ENCODE measurements at places on chromosomes 1 and 21.

DNA sequence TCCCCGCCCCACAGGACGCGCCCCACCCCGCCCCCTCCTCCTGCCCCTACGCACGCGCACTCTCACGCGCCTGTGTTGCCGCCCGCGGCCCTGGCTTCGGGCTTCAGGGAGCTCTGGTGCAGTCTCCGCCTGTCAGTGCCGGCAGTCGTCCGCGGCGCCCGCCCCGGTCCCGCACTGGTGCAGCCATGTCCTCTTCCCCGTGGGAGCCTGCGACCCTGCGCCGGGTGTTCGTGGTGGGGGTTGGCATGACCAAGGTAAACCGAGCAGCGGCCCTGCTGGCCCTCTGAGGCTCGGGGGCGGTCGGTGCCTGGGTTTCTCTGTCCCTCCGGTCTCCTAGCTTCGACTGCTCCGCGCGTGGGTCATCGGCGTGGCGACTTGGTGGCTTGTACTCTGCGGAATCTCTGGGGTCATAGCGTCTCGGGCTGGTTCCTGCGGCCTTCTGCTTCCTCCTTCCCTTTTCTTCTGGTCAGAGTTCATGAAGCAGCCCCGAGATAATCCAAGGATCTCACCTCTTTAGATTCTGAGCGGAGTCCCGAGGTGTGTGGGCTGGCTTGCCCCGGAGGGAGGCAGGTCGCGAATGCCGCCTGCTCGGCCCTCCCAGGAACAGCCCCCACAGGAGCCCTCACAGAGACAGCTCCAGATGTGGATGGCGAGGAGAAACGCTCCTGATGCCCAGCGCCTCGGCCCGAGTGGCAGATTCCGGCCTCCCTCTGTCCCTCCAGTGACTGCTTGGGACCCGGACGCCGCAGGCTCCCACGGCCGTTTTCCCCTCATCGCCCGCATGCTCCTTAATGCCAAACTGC, at the start of gene SCP2:
TSS of gene SCP2 (plus strand) at position 65 of the 803 bp plus-strand sequence. CDS start at position 186, 121 bp downstream.
- DNase-seq = peak; percentile 69

- DNase-seq = no peak
Observed at GRCh38 chr1:87204921-87205320, 123.8 kb upstream of the LMO4 start.

DNA sequence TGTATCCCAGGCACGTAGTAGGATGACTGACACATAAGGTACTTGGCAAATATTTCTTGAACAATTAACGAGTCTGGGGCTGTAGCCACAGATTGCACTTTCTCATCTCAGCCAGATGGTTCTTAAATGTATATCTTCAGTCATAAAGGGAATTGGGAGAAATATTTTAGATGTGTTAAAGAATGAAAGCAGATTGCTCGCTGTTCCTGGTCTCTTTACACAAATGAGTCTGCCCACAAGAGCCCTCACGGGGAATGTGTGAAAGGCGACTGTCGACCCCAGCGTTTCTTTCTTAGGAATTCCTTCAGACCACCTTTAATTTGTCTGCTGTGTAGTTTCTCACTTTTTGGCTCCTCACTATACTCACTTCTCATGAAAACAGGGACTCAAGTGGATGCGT, 725 bp downstream of the MT1HL1 start:
- no peak for DNase-seq

DNA sequence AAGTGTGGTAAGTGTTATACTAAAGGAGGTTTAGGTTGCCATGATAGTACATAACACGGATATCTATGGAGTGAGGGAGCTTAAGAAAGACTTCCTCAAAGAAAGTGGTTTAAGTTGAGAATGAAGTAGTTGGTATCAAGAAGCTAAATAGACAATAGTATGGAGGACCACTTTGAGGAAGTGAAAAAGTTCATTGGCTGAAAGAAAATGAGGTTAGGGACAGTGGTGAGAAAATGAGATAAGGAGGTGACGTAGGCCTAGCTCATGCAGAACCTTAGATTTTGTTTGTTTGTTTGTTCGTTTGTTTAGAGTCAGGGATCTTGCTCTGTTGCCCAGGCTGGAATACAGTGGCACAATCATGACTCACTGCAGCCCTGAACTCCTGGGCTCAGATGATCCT, 72.2 kb upstream of the PPIH start:
- no peak for DNase-seq

DNA sequence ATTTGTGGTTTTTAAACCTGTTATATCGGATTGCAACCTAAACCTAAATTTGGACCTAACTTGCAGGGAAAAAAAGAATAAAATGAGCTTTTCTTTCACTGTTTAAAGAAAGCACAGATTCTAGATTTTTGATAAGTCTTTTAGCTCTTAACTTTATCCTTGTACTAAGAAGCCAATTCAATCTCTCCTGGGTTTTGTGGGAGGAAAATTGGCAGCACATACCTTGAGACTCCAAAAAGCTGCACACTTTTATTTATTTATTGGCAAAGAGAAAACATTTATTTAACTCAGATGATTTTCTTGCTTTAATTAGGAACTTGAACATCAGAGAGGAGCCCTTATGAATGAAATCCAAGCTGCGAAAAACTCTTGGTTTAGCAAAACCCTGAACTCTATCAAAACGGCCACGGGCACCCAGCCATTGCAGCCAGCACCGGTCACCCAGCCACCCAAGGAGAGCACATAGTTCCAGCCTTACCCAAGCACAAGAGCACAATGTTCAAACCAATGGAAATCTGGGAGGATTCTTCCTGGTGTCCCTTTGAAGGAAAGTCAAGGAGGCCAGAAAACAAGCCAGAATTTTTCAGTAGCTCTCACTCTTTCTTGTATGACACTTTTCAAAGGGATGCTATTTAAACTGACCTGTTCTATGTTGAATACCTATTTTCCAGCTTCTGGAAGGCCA, 10.1 kb upstream of the CACYBP start:
- no peak for DNase-seq

- DNase-seq = no peak
Observed at GRCh38 chr1:184365699-184366098, 21.1 kb upstream of the C1orf21 start.

- DNase-seq = peak; percentile 51
Observed at GRCh38 chr1:160837558-160838205, 25.0 kb downstream of the CD244 start.

DNA sequence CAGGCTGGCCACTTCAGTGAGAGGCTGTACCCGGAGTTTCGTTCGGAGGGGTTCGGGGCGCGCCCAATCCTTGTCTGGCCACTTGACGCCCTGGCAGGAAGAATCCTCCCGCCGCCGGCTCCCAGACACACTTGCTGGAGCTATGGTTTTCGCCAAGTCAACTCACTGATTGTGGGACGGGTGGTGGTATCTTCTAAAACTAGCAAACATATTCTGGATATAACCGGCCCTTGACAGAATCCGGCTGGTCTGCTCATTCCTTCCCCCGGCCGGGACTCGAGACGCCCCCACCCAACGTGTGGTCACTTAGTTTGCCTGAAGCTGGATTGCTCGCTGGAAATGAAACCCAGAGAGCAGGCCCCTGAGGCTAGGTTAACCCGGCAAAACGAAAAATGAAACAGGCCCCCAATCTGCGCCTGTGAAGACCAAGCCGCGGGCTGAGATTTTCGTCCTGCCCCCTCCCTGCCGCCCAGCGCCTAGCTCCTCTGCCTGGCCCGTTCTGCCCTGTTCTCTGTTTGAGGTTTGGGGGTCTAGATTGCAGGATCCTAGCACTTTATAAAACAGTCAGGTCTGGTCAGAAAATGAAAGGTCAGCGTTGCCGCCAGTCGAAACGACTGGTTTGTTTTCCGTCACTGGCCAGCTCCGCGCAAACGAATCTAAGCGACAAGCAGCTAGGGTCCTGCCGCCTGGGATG, 4.6 kb downstream of the GFI1 start:
- no peak for DNase-seq

DNA sequence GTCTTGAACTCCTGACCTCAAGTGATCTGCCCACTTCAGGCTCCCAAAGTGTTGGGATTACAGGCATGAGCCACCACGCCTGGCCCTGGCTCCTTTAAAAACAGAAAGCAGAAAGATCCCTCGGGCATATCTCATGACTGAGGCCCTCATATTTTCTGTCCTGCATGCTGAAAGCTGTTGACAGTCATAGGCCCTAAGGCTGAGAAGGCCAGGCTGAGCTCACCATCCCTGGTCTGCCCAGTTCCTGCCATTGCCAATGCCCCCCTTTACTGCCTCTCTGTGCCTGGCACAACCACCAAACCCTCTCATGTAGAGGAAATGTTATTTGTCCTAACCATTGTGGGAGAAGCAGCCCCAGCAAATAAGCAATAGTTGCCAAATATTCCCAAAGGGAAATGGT, 12.7 kb downstream of the CD34 start:
- no peak for DNase-seq

GRCh38 chr1:116768416-116769103, 14.3 kb downstream of the CD2 start:
- no peak for DNase-seq

DNA sequence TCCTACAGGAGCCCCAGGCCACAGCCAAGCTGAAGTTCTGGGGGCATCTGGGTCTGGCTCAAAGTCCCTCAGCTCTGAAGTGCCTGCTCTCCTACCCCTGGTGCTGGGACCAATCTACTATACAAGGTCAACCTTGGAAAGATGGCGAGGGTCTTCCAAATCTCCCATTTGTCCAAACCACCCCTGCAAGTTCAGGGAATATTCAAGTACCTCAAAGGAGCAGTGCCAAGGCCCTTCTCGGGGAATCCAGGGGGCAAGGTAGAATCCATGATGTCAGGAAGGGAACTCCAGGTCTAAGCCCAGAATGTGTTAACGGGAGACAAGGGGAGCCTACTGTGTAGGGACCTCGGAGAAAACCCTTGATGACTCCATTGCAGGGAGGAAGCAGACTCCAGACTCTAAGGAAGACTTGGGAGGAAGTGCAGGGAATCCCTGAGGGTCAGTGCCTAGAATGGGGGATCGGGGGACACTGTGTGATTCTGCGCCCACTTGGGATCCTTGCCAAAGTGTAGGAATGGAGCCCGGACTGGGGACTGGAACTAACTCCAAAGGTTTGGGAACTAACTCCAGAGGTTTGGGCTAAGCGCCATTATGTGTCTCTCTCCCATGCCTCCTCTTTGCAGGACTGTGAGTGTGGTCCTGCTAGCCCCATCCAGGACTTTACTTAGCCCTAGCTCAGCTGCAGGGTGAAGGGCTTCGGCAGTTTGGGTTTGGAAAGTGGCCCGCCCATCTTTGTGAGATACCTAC, 8.7 kb downstream of the TAL1 start:
- no peak for DNase-seq

- DNase-seq = no peak
Observed at GRCh38 chr1:237927198-237927597, 36.5 kb upstream of the ZP4 start.

Measured in activated CD4-positive, alpha-beta T cell treated with anti-CD3 and anti-CD28 coated beads for 24 hours (primary cell).